ENCODE measurements at places on chromosomes 2 and 18. TPM values are rescaled to one million over a fixed set of nuclear protein-coding genes. Genes with fewer than 3 reads are reported as not detected.

DNA sequence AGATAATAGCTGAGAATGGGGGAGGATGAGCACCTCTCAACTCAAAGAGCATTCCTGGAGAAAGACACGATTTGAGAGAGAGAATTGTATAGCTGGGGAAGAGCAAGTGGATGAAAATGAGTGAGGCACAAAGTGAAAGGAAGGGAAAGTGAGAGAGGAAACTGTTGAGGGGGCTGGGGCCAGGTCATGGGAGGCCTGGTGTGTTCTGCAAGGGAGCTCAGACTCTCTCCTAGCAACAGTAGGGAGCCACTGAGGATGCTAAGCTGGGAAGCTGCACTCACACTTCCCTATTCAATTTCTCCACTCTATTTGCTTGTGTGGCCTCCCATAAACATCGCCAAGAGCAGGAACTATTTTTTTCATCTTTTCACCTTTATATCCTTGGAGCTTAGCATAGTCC is 14.8 kb downstream of the EVA1A start:
- no peaks in the 10 kb centered on the region for H3K36me3 ChIP-seq
- DNase-seq: no peak
- no peaks in the 10 kb centered on the region for H3K4me1 ChIP-seq
- no peak overlapping the region for H3K27ac ChIP-seq
- H3K4me3 ChIP-seq: no peak overlapping the region

The GULP1 gene
- 14.9 TPM for total RNA-seq

- H3K27ac ChIP-seq: no peak overlapping the region
- peak; percentile 21 for DNase-seq
- H3K4me3 ChIP-seq: no peak overlapping the region
- H3K4me1 ChIP-seq: peaks cover 7% of the 10 kb centered on the region
Measured at GRCh38 chr2:8247905-8248622, 433.8 kb upstream of the ID2 start.

GRCh38 chr2:71780162-71780561 is 326.8 kb downstream of the DYSF start:
- H3K36me3 ChIP-seq: no peaks in the 10 kb centered on the region
- H3K4me3 ChIP-seq: no peak overlapping the region
- no peak overlapping the region for H3K27ac ChIP-seq
- peaks cover 8% of the 10 kb centered on the region for H3K4me1 ChIP-seq
- H3K27me3 ChIP-seq: no peaks in the 10 kb centered on the region

DNA sequence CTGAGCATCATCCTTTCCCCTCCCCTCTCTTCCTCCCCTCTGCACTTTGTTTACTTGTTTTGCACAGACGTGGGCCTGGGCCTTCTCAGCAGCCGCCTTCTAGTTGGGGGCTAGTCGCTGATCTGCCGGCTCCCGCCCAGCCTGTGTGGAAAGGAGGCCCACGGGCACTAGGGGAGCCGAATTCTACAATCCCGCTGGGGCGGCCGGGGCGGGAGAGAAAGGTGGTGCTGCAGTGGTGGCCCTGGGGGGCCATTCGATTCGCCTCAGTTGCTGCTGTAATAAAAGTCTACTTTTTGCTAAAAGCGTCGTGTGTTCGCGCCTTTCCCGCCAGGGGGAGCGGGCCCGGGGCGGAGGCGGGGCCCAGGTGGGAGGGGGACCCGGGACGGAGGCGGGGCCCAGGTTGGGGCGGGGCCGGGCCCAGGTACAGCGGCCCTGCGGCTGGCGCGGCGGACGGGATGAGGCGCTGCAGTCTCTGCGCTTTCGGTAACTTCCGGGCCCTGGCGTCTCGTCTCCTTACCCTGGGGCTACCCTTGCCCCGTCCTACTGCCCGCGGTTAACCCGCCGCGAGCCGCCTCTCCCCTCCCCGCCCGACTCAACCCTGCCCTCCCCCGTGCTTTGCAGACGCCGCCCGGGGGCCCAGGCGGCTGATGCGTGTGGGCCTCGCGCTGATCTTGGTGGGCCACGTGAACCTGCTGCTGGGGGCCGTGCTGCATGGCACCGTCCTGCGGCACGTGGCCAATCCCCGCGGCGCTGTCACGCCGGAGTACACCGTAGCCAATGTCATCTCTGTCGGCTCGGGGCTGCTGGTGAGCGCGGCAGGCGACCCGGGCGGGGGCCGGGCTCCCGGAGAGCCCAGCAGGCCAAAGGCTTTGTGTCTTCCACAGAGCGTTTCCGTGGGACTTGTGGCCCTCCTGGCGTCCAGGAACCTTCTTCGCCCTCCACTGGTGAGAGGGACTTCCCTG is at the start of gene KRTCAP3:
Gene KRTCAP3, plus strand, starts transcription at position 424 of the 962 bp plus-strand sequence. Its CDS starts 32 bp downstream, at position 456.
- H3K4me1 ChIP-seq: peaks cover 4% of the 10 kb centered on the region
- H3K36me3 ChIP-seq: no peaks in the 10 kb centered on the region
- no peak for DNase-seq

DNA sequence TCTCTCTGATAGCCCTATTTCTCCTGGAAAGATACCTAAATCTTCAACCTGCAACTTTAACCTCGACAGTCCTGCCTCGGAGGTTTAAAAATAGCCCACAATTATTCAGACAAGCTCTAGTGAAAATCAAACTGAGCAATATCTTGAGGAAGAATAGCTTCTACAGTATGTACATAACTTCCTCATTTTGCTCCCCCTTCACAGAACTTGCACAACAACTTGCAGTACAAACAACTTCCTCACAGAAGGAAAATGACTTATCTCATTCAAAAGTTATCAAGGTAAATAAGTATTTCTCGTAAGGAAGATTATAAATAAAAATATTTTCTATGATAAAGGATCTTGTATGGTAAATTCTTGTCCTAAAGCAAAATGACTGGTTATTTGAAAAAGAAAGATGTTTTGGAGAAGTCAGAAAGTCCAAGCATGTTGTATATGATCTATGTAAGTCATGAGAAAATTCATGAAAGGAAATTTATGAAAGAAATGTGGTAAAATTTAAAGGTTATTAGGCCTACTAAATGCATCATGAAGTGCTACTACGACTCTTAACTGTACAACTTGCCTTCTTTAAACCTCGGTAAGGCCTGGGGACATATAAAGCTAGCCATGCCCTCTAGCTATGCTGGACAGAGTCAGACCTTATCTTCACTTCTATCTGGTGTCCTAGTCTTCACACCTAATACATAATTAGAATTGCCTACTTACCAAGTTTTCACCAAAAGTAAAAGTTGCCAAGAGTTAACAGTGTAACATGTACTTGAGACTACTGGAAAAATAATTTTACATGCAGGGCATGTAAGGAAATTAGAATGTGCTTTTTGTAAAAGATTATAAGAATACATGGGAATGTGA is 394.5 kb downstream of the DLGAP1 start:
- no peak overlapping the region for H3K4me3 ChIP-seq
- H3K27me3 ChIP-seq: no peaks in the 10 kb centered on the region
- no peaks in the 10 kb centered on the region for H3K36me3 ChIP-seq
- no peaks in the 10 kb centered on the region for H3K4me1 ChIP-seq
- DNase-seq: no peak

- no peaks in the 10 kb centered on the region for H3K27me3 ChIP-seq
- no peak overlapping the region for H3K4me3 ChIP-seq
- no peak overlapping the region for H3K27ac ChIP-seq
- H3K4me1 ChIP-seq: peaks cover 17% of the 10 kb centered on the region
- DNase-seq: no peak
Measured at GRCh38 chr2:160482673-160483072, 10.9 kb downstream of the RBMS1 start.

The ZSWIM2 gene
- total RNA-seq: not detected

The GRP gene
- not detected for total RNA-seq

The NFATC1 gene
- 28.9 TPM for total RNA-seq

- no peak overlapping the region for H3K4me3 ChIP-seq
- H3K4me1 ChIP-seq: peaks cover 30% of the 10 kb centered on the region
- no peaks in the 10 kb centered on the region for H3K27me3 ChIP-seq
- H3K27ac ChIP-seq: no peak overlapping the region
Measured at GRCh38 chr2:196291873-196292800, 120.8 kb upstream of the STK17B start.

DNA sequence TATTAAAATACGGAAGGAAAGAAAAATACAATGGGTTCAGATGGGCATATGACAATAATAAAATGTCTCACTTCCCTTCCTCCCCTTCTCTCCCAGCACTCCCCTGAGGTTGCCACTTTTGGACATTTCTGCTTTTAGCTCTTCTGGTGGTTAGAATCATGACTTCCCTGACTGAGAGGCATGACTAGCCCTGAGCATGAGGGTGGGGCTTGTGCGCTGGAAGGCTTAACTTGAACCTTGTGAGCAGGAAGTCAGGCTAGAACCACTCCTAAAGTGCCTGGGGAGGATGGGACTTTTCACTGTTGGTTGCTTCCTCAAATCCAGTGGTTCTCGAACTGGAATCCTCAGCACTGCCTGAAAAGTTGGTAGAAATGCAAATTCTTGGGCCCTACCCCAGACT is 19.7 kb upstream of the ARHGAP25 start:
- peak; percentile 30 for DNase-seq
- H3K36me3 ChIP-seq: no peaks in the 10 kb centered on the region
- H3K4me1 ChIP-seq: no peaks in the 10 kb centered on the region
- H3K27ac ChIP-seq: no peak overlapping the region
